Sciatic nerve (tissue), 2 donors: ENCODE measurements at places on chromosomes 7 and 10. TPM values are rescaled to one million over a fixed set of nuclear protein-coding genes. Genes with fewer than 3 reads are reported as not detected.

SEMA4G gene
- 15.3 TPM for total RNA-seq

TAS2R4 gene
- 5.1 TPM for total RNA-seq

ATOH7 gene
- 0.22 TPM for total RNA-seq

HEPACAM2 gene
- 0.49 TPM for total RNA-seq

DNA sequence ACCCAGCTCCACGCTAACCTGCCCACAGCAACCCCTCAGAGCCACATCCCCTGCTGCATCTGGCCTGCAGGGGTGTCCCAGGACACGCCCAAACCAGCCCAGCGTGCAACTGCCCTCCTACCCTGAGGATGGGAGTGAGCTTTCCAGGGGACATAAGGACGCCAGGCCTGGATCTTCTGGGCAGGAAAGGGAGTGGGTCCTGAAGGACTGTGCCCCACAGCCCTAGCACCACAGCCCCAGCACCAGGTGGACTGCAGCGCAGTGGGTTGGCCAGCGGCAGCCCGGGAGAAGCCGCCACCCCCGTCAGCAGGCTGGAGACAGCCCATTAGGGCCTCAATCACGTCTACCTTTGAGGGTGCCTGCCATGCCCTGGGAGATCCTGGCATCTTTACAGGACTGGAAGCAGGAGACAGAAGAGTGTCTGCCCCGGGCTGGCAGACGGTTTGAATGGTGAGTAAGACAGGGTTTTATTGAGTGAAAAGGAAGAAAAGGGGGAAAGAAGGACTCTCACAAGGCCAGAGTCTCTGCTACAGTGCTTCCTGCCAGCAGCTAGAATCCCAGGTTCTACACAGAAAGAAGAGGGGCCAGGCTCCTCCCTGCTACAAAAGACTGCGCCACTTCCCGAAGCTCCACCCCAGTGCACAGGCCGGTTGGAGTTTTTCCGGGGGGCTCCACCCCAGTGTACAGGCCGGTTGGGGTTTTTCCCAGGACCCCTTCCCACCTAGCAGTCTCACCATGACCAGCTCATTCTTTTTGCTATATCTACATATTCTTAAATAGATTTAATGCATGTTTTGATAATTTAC is 69.8 kb upstream of the KCTD7 start:
- no peak for DNase-seq

DNA sequence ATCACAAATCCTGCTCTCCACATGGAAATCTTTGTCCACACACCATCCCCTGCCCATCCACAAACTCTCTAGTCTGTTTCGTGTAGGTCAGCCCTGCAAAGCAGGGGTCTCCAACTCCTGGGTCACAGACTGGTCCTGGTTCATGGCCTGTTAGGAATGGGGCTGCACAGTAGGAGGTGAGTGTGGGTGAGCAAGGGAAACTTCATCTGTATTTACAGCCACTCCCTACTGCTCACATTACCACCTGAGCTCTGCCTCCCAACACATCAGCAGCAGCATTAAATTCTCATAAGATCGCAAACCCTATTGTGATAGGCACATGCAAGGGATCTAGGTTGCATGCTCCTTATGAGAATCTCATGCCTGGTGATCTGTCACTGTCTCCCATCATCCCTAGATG is 242.1 kb downstream of the FGFR2 start:
- DNase-seq, result no peak

DNA sequence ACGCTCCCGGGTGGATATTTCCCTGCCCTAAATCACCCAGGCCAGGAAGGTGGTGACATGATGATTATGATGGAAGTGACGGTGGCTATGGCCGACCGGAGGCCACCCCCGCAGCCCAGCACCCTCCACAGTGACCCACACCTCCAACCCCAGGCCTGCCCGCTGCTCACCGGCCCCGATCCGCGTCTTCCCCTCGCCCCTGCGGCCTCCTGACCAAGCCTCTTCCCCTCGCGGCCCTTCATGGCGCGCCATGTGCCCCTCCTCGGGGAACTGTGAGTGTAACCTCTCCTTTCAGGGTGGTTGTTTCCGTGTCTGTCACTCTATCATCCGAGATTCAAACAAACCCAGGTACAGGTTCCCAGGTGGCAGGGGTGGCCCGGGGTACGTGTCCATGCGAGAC is 78.3 kb downstream of the UNCX start:
- DNase-seq, result no peak

DNA sequence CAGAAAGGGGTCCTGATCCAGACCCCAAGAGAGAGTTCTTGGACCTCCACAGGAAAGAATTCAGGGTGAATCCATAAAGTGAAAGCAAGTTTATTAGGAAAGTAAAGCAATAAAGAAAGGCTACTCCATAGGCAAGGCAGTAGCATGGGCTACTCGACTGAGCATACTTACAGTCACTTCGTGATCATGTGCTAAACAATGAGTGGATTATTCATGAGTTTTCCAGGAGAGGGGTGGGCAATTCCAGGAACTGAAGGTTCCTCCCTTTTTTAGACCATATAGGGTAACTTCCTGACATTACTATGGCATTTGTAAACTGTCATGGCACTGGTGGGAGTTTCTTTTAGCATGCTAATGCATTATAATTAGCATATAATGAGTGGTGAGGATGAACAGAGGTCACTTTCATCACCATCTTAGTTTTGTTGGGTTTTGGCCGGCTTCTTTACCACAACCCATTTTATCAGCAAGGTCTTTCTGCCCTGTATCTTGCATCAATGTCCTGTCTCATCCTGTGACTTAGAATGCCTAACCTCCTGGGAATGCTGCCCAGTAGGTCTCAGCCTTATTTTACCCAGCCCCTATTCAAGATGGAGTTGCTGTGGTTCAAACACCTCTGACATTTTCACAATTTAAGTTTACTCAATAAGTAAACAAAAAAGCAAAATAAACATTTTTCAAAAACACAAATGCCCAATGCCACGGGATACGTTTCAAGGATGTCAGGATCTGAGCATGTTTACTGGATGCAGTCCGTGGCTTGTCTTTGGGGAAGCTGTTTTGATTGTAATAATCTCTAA is 37.0 kb downstream of the ALOX5 start:
- no peak for DNase-seq

GRCh38 chr10:74213571-74214162 is 62.6 kb downstream of the ADK start:
- no peak for DNase-seq
